ENCODE measurements at places on chromosomes 4 and X.

DNA sequence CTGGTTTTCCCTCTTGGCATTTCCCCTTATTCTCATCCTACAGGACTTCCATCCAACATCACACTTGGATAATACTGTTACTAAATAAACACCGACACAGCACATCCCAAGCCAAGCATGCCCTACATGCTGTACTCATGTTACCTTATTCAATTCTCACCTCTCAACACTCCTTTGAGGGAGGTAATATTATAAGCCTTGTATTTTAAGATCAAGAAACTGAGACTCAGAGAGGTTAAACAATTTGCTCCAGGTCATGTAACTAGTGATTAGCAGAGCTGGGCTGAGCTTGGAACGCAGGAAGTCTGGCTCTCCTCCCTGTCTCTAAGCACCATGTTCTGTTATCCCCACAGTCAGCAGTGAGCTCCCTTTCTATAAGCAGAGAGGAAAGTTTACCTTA lies 333.6 kb upstream of the IGFBP7 start:
- no peak for DNase-seq

DNA sequence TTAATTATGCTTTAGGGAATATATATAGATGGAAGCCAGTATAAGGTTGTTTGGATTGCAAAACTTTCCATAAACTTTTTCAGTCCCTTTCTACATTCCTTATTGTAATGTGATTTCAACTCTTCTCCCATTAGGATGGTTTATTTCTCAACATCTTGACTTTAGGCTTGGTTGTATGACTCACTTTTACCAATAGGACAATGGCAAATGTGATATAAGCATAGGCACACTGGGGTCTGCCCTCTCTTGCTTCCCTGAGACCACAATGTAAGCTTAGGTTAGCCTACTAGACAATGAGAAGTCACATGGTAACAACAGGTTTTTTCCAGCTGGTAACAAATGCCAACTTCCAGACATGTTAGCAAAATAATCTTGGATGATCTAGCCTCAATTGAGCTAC lies 163.3 kb upstream of the RBPJ start:
- no peak for DNase-seq

DNA sequence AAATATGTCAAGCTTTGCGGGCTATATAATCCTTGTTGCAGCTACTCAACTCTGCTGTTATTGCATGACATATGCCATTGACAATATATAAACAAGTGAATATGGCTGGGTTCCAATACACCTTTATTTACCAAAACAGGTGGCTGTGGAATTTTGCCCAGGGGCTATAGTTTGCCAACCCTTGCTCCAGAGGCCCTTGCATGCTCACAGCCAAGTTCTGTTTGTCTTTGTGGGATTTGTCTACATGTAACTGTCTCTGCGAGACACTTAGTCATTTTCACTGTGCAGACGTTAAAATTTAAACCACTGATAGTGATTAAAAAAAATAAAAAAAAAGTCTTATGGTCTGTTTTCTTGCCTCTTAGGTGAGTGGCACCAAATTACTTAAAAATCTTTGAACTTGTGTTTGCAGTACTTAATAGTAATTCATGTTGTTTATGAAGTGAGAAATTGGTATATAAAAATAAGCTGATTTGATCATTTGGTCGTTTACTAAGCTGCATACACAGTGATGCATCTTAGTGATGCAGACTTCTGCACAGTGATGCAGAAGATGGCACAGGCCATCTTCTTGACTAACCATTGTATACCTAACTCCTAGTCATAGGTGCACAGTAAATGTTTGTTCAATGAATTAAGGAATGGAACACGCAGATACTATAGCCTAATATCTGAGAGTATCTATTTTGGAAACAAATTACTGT lies 170.9 kb downstream of the FRMPD4 start:
- no peak for DNase-seq

DNA sequence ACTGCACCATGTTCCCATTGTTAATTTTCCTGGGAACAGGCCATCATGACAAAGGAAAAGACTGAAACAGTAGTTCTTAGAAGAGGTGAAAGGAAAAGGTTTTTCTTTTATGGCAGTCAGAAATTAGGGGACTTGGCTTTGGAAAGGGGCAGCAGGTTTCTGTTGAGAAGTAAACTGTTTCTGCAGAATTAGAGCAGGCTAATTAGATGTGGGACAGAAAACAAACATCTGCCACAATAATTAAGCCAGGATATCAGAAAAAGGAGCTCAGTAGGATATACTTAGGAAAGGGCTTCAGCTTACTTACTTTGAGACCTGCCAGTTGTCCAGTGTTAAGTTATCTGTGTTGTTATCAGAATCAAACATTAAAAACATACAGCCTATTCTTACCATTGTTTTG lies 36.7 kb upstream of the STPG2 start:
- DNase-seq, result no peak

- DNase-seq, result no peak
These were observed 38.7 kb downstream of the SLC4A4 start for GRCh38 chr4:71377561-71377960.

DNA sequence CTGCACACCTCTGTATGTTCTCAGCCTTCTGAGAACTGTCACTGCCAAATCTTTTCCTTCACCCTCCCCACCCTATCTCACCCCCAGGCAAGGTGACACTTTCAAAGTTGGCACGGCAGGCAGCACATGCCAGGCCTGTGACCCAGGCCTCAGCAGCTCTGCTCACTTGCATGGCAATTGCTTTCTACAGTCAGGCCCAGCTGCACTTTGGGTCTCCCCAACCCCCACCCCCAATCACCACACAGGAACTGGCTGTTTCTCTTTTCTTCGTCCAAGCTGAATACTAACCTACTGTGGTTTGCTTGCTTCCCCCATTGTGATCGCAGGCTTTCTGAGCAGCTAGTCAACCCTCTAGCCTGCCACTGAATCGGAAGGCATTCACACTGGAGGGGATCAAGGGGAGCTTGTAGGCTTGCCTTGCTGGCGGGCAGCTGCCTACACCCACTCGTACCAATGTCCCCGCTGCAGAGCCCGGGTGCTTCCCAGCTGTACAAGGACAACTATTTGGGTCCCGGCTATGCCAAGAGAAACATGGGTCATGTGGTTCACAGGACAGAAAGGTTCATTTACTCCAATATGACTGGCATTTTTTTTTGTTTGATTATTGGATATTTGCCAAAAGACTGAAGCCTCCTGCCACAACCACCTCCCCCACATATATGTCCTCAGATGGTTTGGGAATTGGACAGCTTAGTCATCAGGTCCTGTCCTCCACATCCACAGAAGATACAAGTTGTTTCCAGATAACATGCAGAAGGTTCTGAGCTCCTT lies 28.1 kb downstream of the SLC25A43 start:
- DNase-seq, result no peak

- DNase-seq, result no peak
These were observed 268.7 kb downstream of the SLC39A8 start for GRCh38 chr4:102076622-102077021.

- DNase-seq, result no peak
These were observed 38.0 kb downstream of the CTBP1 start for GRCh38 chr4:1210971-1211370.

DNA sequence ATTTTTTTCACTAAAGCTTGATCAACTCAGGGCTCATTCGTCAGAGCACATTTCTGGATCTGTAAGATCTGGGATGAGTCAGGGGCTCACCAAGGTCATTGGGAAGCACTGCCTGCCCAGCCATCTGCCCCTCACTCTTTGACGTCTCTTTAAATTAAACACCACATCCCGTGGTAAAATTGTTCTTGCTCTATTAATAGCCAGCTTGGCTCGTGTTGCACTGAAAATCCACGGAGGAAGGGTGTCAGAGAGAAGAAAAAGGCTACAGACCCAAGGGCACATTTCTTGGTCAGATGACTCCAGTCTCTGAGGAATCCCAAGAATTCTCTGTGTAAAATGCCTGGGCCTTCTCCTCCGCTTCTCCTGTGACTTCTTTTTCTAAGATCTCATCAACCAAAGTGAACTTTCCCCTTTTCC lies 45.7 kb upstream of the GATB start:
- no peak for DNase-seq

Data from vagina (tissue), 2 donors.